Natural killer cell treated with Interleukin-12 subunit alpha and Interleukin-12 subunit beta and Interleukin-15 and Interleukin-18, amount 100 ng/mL, for 72 hours (primary cell): ENCODE measurements at places on chromosomes 16 and 17.

GRCh38 chr16:22322021-22322471, 24.8 kb downstream of the POLR3E start:
- no peak for DNase-seq

DNA sequence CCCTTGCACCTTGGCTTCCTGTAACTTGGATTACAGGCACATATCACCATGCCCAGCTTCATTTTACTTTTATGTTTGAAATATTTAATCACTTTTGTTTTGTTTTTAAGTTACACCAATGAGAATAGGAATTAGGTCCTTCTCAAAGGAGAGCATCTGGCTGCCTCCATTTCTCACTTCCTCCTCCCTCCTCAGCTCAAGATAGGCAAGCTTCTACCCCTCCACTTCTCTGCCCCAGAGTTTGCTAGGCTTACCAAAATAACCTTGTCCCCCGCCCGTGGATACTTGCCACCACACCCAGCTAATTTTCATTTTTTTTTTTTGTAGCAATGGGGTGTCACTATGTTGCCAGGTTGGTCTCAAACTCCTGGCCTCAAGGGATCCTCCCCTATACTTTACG, 17.9 kb downstream of the GABARAPL2 start:
- DNase-seq: no peak

GRCh38 chr17:58332778-58333735, 4.5 kb upstream of the TSPOAP1 start:
- DNase-seq: no peak

GRCh38 chr16:73793871-73794437, 502.7 kb upstream of the PSMD7 start:
- DNase-seq: no peak

DNA sequence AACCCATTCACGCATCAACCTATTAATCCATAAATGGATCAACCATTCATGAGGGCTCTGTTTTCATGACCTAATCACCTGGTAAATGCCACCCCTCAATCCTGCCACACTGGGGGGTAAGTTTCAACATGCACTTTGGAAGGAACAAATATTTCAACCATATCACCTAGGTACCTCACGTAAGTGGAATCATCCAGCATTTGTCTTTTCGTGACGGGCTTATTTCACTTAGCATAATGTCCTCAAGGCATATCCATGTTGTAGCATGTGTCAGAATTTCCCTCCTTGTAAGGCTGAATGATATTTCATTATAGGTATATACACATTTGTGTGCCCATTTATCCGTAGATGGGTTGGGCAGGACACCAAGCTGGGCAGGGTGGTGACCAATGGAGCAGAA, 35.6 kb downstream of the ANKRD40 start:
- DNase-seq: no peak

DNA sequence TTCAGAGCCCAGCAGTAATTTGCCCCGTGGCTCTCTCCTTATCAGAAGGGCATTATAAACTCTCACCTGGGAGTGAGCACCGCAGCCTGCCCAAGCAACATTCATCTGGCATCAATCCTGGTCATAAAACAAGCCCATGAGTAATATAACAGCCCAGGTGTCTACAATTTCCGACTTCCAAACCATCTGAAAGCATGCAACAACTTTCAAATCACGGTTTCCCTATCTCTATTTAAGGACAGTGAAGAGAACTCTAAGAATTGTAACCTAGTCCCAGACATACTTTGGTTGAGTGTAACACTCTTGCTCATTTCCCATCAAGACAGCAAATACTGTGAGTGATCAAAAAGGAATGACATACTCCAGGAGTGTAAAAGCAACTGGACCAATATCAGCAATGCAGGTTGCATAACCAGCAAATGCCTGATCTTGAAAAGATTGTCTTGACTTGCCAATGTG, 487.4 kb upstream of the SOX9 start:
- no peak for DNase-seq

GRCh38 chr17:15181333-15181732, 83.8 kb downstream of the PMP22 start:
- DNase-seq: no peak

- peak; percentile 60 for DNase-seq
These were observed 858 bp upstream of the ASPSCR1 start for GRCh38 chr17:81976332-81977210.

DNA sequence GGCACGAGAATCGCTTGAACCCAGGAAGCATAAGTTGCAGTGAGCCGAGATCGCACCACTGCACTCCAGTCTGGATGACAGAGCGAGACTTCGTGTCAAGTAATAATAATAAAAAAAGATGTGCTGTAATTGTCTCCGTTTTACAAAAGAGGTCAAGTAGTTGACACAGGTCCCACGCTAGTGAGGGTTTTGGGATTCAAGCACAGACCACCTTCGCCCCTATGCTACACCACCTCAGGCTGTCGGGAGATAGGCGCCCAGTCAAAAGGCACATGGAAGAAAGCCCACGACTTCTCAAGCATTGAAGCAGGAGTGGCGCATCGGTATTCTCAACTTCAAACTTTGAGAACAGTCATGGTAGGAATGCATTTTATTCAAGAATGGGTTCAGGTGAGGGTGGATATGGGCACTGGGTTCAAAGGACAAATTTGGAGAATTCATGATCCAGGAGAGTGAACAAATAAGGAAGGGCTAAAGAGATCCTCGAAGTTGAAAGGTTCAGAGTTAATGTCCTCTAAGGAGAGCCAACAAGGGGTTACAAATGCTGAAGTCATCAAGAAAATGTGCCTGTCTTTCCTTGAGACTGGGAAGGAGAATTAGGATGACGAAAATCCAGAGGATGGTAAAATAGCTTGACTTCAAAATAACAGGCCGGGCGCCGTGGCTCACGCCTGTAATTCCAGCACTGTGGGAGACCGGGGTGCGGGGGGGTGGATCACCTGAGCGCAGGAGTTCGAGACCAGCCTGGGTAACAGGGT, 1.4 kb upstream of the AMZ2 start:
- DNase-seq: no peak

GRCh38 chr17:79414063-79414792, 196.6 kb downstream of the RBFOX3 start:
- no peak for DNase-seq

DNA sequence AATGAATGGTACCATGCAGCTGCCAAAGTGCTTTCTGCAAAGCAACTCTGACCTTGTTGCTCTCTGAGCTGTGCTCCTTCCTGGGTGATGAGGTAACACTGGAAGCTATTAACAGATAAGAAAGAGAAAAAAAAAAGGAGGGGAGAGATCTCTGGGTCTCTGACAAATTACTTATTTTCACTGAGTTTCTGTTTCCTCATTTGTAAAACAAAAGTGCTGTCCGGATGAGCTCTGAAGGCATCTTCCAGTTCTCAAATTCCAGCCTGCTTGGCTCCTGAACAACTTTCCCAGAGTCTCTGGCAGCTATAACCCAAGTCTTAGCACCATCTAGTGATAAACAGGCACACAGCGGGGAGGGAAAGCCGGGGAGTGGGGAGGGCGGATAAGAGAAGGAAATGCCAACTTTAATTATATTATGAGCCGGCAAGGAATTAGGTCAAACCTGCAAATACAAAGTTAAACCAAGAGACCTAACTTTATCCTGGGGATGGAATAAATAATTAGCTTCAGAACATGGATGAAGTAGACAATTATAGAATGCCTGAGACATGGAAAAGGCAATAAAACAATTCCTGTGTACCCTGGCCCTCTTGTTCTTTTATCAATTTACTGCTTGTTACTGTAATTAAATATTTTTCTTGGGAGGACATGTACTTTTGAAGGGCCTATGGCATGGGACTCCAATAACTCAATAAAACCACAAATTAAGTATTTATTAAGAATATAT, 61.3 kb upstream of the KIFC3 start:
- DNase-seq: no peak

GRCh38 chr16:72500545-72500944, 328.6 kb upstream of the PMFBP1 start:
- no peak for DNase-seq

DNA sequence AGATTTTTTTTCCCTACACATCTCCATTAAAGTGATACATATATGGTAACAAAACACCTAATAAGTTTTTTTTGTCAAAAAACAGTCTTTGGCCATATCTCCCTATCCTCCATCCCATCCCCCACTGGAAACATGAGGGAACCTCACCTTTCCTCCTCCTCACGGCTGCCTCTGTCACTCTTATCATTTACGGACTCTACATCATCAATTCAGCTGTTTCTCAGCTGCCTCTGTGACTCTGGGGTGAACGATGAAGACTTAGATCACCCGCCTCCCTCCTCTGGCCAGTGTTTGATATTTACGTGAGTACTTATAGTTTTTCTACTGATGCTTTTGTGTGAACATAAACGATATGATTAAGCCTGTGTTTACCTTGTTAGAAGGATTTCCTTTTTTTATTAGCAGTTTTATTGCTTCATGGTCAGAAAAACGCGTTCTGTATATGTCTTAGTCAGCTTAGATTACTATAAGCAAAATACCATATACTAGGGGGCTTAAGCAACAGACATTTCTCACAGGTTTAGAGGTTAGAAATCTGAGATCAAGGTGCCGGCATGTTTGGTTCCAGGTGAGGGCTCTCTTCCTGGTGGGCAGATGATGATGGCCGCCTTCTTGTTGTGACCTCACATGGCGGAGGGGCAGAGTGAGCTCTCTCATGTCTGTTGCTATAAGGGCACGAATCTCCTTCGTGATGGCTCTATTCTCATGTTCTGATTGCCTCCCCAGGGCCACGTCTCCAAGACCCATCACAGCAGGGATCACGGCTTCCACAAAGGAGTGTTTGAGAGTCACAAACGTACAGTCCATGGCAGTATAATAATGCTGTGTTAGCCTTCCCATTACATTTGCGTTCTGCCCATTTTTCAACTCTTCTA, 32.1 kb downstream of the DNAH17 start:
- no peak for DNase-seq

DNA sequence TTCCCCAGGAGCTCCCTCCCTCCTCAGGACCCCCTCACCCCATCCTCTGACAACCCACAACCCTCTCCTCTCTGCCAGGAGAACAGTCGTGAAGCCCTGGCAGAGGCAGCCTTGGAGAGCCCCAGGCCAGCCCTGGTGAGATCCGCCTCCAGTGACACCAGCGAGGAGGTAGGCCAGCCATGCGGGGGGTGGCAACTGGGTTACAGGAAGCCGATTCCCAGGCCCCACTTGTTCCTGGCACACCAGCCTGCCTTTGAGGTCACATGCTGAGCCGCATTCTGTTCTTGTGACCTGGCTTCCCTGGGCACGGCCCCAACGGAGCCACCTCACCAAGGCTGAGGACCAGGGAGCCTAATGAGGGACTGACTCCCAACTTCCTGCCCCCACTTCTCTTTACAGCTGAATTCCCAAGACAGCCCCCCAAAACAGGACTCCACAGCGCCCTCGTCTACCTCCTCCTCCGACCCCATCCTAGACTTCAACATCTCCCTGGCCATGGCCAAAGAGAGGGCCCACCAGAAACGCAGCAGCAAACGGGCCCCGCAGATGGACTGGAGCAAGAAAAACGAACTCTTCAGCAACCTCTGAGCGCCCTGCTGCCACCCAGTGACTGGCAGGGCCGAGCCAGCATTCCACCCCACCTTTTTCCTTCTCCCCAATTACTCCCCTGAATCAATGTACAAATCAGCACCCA, 7.9 kb downstream of the NAT9 start:
- DNase-seq: no peak

DNA sequence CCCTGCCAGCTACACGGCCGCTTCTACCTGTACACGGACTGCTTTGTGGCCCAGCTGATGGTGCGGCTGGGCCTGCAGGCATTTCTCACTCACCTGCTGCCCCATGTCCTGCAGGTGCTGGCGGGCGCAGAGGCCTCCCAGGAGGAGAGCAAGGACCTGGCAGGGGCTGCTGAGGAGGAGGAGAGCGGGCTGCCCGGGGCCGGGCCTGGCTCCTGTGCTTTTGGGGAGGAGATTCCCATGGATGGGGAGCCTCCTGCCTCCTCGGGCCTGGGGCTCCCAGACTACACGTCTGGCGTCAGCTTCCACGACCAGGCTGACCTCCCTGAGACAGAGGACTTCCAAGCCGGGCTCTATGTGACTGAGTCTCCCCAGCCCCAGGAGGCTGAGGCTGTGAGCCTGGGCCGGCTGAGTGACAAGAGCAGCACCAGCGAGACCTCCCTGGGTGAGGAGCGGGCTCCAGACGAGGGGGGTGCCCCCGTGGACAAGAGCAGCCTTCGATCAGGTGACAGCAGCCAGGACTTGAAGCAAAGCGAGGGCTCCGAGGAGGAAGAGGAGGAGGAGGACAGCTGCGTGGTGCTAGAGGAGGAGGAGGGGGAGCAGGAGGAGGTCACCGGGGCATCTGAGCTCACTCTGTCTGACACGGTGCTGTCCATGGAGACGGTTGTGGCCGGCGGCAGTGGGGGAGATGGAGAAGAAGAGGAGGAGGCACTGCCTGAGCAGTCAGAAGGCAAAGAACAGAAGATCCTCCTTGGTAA, 3.5 kb downstream of the WDR81 start:
- DNase-seq: peak; percentile 57

DNA sequence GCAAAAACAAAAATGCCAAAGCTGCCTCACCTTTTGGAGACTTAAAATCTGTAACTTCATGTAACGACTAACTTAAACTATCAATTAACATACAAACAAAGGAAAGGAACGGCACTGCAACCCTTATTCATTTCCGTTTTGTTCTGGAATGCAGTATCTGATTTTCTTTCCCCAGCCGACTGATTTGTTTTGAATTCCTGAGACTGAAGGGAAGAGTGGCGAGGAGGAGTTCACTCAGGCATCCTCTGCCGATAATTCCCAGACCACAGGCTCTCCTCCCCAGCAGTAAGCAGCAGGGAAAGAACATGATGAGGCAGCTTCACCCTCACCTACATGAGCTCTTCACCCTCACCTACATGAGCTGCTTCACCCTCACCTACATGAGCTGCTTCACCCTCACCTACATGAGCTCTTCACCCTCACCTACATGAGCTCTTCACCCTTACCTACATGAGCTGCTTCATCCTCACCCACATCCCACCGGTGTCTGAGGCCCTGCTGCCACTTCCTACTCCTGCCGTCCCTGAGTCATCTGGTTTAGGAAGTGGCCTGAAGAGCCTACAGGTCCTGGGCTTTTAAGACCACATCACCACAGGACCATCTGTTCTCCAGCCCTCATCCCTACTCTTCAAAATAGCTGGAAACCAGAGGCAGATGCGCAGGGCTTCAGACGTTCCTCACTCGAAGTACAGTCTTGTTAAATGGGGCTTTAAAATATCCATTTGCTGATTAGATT, 168.0 kb upstream of the RPH3AL start:
- DNase-seq: no peak

- peak; percentile 10 for DNase-seq
These were observed 15.5 kb upstream of the RBFOX3 start for GRCh38 chr17:79626156-79626890.

GRCh38 chr17:8859027-8859803, 8.3 kb downstream of the PIK3R6 start:
- peak; percentile 64 for DNase-seq

- no peak for DNase-seq
These were observed 6.9 kb downstream of the RDM1 start for GRCh38 chr17:35923609-35924114.

GRCh38 chr17:56317351-56318208, 164.3 kb downstream of the ANKFN1 start:
- DNase-seq: no peak

DNA sequence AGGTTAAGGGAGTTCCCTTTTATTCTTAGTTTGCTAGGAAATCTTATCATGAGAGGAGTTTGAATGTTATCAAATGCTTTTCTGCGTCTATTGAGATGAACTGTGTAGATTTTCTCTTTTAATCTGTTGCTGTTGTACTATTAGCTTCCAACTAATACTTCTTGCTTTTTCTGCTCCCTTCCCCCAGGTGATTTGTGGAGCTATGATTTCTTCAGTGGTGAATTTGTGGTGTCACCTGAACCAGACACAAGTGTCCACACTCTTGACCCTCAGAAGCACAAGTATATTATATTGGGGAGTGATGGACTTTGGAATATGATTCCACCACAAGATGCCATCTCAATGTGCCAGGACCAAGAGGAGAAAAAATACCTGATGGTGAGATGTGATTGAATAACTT, 29.9 kb upstream of the BCAS3 start:
- DNase-seq: no peak
